Stimulated activated CD8-positive, alpha-beta memory T cell treated with anti-CD3 and anti-CD28 coated beads, Interleukin-4, amount 100 ng/mL, for 48 hours (primary cell): ENCODE measurements at places on chromosomes 5 and 9.
A peak's percentile ranks its signal among the peaks of the same experiment; 100 is the strongest.

GRCh38 chr5:150565868-150566267, 57.9 kb downstream of the NDST1 start:
- no peak for DNase-seq

DNA sequence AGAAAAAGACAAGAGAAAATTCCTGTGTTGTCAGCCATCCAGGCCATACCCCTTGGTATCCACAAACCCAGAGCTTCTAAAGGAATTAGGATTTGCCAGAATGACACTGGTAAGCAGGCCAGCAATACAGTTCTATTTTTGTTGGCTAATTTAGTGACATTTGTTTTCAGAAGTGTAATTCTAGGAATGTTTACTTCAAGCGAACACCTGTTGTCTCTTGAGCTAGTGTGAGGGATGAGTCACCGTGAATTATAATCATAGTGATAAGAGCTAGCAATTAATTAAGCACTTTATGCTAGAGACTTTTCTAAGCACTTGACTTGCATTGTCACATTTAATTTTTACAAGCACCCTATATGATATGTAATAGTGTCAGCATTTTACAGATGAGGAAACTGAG, 99.2 kb downstream of the PRKACG start:
- no peak for DNase-seq

- DNase-seq: no peak
Observed at GRCh38 chr9:132699956-132700355, 29.7 kb downstream of the GTF3C4 start.

DNA sequence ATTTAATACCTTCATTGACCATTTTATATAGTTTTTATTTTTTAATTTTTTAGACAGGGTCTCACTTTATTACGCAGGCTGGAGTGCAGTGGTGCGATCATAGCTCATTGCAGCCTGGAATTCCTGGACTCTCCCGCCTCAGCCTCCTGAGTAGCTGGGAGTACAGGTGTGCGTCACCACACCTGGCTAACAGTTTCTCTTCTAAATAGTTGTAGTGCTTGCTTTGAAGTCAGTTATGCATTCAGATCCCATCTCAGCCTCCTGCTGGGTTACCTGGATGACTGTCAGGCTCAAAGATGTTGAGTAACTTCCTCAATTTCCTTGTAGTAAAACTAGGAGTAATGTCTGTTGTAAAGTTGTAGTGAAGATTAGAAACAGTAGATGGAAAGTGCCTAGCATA, 21.4 kb downstream of the SNX18 start:
- DNase-seq: no peak

GRCh38 chr9:86052556-86053468, 46.5 kb downstream of the GOLM1 start:
- DNase-seq: no peak

GRCh38 chr5:35160486-35161116, 69.7 kb downstream of the PRLR start:
- no peak for DNase-seq

- DNase-seq: peak; percentile 88
Observed at GRCh38 chr9:127503947-127504886, 52.9 kb downstream of the LRSAM1 start.

- no peak for DNase-seq
Observed at GRCh38 chr9:123807251-123807650, 122.7 kb downstream of the DENND1A start.

GRCh38 chr9:134357631-134358025, 31.4 kb downstream of the RXRA start:
- DNase-seq: no peak
